ENCODE measurements at places on chromosomes 7 and 10. TPM values are rescaled to one million over a fixed set of nuclear protein-coding genes. Genes with fewer than 3 reads are reported as not detected.
A peak's percentile ranks its signal among the peaks of the same experiment; 100 is the strongest.

Gene PCLO
- total RNA-seq = 6.1 TPM

Gene PTPRZ1
- 4.0 TPM for total RNA-seq

Gene TMEM184A
- total RNA-seq = 11.8 TPM

Gene GPR146
- total RNA-seq = 13.7 TPM

Gene STEAP2
- 16.7 TPM for total RNA-seq

Gene LIMK1
- 11.2 TPM for total RNA-seq

GRCh38 chr10:119931871-119932270, 39.3 kb downstream of the SEC23IP start:
- peaks cover 6% of the 10 kb centered on the region for H3K4me1 ChIP-seq
- no peak overlapping the region for H3K27ac ChIP-seq
- H3K36me3 ChIP-seq = peaks cover 35% of the 10 kb centered on the region
- no peak overlapping the region for H3K4me3 ChIP-seq
- no peaks in the 10 kb centered on the region for H3K27me3 ChIP-seq

- no peaks in the 10 kb centered on the region for H3K36me3 ChIP-seq
- H3K4me3 ChIP-seq = no peak overlapping the region
- peaks cover 65% of the 10 kb centered on the region for H3K27me3 ChIP-seq
- no peak for DNase-seq
Observed at GRCh38 chr7:130741331-130741995, 7.5 kb upstream of the KLF14 start.

DNA sequence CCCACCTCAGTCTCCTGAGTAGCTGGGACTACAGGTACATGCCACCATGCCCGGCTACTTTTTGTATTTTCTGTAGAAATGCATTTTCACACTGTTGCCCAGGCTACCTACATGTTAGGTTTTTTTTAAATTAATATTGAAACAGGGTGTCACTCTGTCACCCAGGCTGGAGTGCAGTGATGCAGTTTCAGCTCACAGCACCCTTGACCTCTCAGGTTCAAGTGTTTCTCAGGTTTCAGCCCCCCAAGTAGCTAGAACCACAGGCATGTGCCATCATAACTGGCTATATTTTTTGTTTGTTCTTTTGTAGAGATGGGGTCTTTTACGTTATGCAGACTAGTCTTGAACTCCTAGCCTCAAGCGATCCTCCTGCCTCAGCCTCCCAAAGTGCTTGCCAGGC, 32.4 kb upstream of the ZMIZ2 start:
- no peak overlapping the region for H3K27ac ChIP-seq
- no peak overlapping the region for H3K4me3 ChIP-seq
- no peaks in the 10 kb centered on the region for H3K36me3 ChIP-seq
- H3K27me3 ChIP-seq = no peaks in the 10 kb centered on the region
- no peak for DNase-seq
- no peaks in the 10 kb centered on the region for H3K4me1 ChIP-seq

- H3K27ac ChIP-seq = no peak overlapping the region
- no peaks in the 10 kb centered on the region for H3K36me3 ChIP-seq
- H3K4me3 ChIP-seq = no peak overlapping the region
- peaks cover 93% of the 10 kb centered on the region for H3K27me3 ChIP-seq
- DNase-seq = peak; percentile 4
Observed at GRCh38 chr7:19114551-19114855, 2.9 kb downstream of the TWIST1 start.

- DNase-seq = no peak
- no peaks in the 10 kb centered on the region for H3K4me1 ChIP-seq
- no peak overlapping the region for H3K4me3 ChIP-seq
- H3K36me3 ChIP-seq = no peaks in the 10 kb centered on the region
Observed at GRCh38 chr7:157464111-157464970, 127.5 kb downstream of the DNAJB6 start.

DNA sequence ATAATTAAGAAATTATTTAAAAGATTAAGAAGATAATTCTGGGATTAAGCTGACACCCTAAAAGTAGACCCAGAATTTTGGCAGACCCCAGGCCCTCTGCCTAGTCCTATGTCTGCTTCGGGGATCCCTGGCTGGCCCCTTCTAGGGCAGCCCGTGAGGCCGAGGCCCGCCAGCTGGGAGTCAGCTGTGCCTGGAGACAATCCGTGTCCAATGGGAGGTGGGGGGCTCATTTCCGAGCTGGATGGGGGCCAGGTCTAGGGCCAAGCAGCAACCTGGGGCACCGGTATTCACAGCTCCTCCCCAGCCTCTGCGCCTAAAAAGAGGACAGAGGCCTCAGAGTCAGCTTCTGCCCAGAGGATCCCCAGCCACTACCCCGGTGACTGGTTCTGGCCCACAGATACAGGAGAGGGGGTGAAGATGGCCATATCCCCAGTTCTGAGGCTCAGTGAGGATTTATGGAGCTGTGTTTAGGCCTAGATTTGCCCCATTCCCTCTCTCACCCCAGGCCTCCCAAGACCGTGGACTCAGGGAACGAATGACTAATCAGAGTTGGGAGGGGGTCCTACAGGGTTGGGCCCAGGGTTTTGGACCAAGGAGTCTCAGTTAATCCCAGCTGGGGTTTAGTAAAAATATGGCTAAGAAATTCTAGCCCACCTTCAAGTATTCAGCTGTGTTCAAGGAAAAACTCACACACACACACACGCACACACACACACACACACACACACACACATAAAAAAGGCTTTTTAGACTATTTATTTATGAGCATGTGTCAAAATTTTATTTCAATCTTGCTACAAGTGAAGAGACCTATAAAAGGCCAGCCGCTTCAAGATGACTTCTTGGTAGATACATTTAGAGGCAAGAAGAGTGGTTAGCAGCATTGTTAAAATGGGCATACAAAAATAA, 37.4 kb upstream of the LBX1 start:
- no peak overlapping the region for H3K4me3 ChIP-seq
- no peaks in the 10 kb centered on the region for H3K36me3 ChIP-seq
- H3K27me3 ChIP-seq = peaks cover 7% of the 10 kb centered on the region
- no peak overlapping the region for H3K27ac ChIP-seq

DNA sequence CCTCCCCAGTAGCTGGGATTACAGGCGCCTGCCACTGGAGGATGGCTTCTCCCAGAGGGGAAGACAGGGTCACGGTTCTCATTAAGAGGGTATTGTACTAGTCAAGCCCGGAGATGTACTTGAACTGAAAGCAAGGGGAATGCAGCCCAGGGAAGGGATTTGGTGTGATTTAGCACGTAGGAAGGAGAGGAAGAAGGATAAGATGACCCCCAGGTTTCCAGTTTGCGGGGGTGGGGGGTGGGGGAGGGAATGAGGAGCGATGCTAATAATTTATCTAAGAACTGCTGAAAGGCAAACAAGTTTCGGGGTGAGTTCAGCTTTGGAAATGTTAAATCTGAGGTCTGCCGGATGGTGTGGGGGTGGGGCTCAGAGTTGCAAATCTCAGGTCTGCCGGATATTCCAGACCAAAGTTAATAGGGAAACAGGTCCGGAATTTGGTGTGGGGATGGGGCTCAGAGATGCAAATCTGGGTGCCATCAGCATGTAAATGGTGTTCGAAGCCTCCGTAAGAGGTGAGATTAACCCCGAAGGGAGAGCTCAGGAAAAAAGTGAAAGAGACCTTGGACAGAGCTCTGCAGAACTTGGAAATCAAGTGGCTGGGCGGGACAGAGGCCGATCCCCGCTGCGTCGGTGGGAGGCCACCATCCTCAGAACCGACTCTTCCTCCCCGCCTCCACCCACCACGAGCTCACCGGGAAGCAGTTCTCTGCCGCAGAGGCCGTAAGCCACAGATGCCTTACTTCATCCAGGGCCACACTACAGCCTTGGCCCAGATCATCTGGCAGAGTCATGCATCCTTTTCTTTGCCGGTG, 1.6 kb upstream of the SEPHS1 start:
- H3K27me3 ChIP-seq = peaks cover 22% of the 10 kb centered on the region
- H3K4me3 ChIP-seq = no peak overlapping the region
- H3K36me3 ChIP-seq = no peaks in the 10 kb centered on the region
- no peak overlapping the region for H3K27ac ChIP-seq

GRCh38 chr7:113890331-113891030, 28.3 kb downstream of the PPP1R3A start:
- H3K27ac ChIP-seq = no peak overlapping the region
- no peak for DNase-seq
- H3K4me3 ChIP-seq = no peak overlapping the region
- no peaks in the 10 kb centered on the region for H3K36me3 ChIP-seq
- H3K4me1 ChIP-seq = no peaks in the 10 kb centered on the region

DNA sequence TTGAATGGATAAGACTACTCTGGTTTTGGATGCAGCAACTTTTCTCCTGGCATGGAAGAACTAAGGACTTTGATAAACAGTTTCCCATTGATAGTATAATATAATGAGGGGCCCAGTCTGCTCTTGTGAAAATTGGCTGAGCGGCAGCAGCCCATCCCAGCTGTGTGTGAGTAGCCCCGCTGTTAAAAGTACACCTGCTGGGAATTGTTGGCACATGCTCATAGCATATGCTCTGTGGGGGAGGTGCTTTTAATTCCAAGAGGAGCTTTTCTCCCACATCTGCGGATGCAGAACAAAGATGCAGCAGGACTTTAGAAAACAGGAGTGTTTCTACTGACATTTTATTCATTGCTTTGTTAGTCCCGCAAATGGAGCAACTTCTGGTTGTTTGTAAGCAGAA, 19.0 kb downstream of the SRI start:
- H3K4me3 ChIP-seq = no peak overlapping the region
- H3K27me3 ChIP-seq = no peaks in the 10 kb centered on the region
- H3K36me3 ChIP-seq = peaks cover 21% of the 10 kb centered on the region
- H3K4me1 ChIP-seq = no peaks in the 10 kb centered on the region
- DNase-seq = no peak
- no peak overlapping the region for H3K27ac ChIP-seq

GRCh38 chr7:155459700-155460461, 2.0 kb downstream of the EN2 start:
- H3K4me3 ChIP-seq = no peak overlapping the region
- no peaks in the 10 kb centered on the region for H3K4me1 ChIP-seq
- no peaks in the 10 kb centered on the region for H3K36me3 ChIP-seq
- peaks cover 82% of the 10 kb centered on the region for H3K27me3 ChIP-seq
- DNase-seq = no peak

DNA sequence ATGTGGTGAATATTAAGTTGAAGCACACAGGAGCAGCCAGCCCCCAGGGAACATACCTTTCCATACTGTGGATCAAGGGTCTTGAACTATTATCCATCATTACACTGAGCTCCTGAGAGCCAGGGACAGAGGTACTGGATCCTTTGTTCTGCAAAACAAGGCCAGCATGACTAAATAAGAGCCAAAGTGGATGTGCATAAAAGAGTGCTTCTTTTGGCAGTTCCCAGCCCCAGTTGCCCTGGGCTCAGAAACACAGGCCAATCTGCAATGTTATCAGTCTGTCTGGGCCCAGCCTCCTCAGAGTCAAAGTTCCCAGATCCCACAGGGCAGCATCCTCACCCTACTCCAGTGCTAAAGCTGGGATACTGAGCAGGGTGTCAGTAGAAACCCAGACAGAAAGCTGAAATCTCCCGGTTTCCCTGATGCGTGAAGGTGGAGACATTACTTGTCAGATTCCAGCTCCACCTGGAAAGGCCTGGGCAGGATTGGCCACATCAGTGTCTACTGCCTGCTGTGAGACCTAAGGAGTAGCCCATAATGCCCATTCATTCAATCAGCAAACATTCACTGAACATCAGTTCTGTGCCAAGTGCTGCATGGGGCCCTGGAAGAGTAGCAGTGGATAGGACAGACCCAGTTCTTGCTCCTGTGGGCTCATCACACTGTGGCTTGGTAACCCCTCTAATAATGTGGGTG, 342.7 kb downstream of the CXCL12 start:
- H3K27me3 ChIP-seq = no peaks in the 10 kb centered on the region
- H3K4me1 ChIP-seq = peaks cover 5% of the 10 kb centered on the region
- no peaks in the 10 kb centered on the region for H3K36me3 ChIP-seq
- no peak for DNase-seq
- no peak overlapping the region for H3K4me3 ChIP-seq

GRCh38 chr10:49388161-49388560, 7.7 kb downstream of the DRGX start:
- DNase-seq = no peak
- H3K27me3 ChIP-seq = peaks cover 24% of the 10 kb centered on the region
- H3K4me3 ChIP-seq = no peak overlapping the region
- H3K36me3 ChIP-seq = no peaks in the 10 kb centered on the region

DNA sequence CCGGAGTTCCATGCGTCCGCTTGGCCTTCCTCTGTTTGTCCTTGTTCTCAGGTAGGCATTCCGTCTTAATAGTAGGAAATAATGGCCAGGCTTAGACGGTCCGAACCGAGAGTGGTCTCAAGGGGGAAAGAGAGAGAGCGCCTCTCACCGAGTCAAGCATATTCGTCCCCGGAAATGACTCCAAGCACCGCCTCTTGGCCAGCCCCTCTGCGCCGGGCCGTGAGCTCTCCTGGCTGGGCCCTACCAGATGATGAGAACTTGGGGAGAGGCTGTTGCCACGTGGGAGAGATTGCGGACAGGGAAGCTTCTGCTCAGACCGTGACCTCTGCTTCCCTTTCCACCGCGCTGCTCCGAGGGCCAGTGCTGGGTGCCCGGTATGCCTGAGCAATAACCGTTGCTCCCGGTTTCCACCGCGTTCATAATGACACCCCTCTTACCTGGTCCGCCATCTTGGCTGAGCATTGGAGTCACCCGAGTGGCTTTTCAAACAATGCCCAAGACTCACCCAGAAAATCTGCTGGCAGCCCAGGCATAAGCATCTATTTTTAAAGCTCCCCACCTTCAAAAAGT, 251.1 kb upstream of the SHH start:
- no peaks in the 10 kb centered on the region for H3K27me3 ChIP-seq
- H3K4me3 ChIP-seq = no peak overlapping the region

GRCh38 chr10:137606-138005, 2.4 kb downstream of the ZMYND11 start:
- peaks cover 11% of the 10 kb centered on the region for H3K4me1 ChIP-seq
- no peaks in the 10 kb centered on the region for H3K27me3 ChIP-seq
- no peak overlapping the region for H3K4me3 ChIP-seq
